NCI-H1092 treated with DMSO at 0.1 percent for 48 hours (cell line): ENCODE measurements at places on chromosomes 7 and 10.

- DNase-seq = peak; percentile 10
Observed at GRCh38 chr10:34297541-34298345, 517.4 kb downstream of the PARD3 start.

DNA sequence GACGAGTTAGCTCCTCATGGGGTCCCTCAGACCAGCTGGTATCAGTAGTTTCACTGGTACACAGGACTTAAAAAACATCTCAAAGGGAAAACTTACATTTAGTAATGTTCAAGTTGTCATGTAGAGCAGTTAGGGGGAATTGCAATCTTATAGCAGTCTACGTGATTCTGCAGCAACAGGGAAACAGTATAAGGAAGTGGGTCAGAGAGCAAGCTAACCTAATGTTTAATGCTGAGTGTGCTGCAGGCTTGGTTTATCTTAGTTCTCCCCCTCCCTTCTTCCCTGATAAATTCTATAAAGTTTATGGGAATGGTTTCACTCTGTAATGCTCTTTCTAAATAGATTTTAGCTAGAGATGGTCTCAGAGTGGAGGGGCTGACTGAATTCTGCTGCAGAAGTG, 11.3 kb downstream of the SPAM1 start:
- no peak for DNase-seq

DNA sequence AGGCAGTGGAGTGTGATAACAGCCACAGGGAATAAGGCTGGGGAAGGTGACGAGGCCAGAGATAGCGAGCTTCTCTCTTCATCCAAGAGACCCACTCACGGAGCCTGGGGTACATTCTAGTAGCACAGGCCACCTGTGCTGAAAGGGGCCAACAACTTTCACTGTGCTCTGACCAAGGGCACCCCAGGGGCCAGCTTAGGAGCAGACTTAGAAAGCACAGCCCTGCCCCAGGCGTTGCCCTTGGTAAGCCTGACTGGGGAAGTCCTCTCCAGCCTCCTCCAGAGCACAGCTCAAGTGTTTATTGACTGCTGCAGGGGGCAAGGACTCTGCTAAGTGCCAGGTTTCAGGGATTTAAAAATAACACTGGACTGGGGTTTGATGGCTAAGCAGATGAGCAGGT, 44.7 kb downstream of the EBF3 start:
- DNase-seq = no peak

- no peak for DNase-seq
Observed at GRCh38 chr7:107043921-107044346, 571 bp upstream of the PRKAR2B start.

DNA sequence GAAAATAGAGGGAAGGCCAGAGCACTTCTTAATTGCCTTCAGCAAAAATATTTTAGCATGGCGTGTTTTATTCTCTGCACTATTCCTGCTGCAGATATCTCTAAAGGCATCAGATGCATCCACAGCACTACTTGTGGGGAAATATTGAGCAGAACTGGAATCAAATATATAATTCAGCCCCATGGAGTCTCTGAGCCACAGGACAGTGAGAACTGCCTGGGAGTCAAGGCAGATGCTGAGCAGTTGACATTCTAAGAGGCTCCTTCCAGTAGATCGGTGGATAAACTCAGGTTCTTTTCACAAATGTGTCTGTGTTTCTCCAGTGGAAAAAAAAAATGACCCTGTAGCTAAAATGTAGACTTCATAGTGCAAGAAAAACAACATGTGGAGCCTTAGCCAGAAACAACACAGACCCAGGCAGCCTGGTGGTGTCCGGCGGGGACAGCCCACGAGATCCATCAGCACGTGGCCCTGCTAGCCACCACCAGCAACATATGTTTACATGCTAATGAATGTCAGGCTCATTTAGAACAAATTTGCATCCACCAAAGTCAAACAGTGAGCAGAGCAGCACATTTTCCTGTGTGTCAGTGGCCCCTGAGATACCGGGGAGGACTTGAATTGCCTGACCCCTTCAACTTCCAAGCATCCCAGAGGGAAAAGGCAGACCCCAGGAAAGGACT, 123.3 kb upstream of the PFKP start:
- DNase-seq = no peak
